ENCODE measurements at places on chromosomes 6 and 20. TPM values are rescaled to one million over a fixed set of nuclear protein-coding genes. Genes with fewer than 3 reads are reported as not detected.

DNA sequence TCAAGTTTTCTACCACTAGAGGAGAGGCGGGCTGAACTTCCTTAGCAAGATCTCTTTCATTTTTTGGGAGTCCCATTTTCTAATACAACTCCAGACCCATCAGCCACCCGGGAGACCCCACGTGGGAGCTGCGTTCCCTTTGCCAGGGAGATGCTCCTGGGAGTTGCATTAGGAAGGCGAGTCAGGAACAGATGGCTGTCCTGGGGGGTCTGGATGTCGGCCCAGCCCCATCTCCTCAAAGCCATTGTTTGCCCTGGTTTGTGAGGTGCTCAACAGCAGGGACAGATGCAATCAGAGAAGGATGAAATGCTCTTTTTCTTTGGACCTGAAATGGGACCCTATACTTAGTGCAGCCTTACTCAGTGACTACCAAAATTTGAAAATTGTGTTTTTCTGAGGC, 39.4 kb downstream of the CARMIL1 start:
- no peak for DNase-seq

DNA sequence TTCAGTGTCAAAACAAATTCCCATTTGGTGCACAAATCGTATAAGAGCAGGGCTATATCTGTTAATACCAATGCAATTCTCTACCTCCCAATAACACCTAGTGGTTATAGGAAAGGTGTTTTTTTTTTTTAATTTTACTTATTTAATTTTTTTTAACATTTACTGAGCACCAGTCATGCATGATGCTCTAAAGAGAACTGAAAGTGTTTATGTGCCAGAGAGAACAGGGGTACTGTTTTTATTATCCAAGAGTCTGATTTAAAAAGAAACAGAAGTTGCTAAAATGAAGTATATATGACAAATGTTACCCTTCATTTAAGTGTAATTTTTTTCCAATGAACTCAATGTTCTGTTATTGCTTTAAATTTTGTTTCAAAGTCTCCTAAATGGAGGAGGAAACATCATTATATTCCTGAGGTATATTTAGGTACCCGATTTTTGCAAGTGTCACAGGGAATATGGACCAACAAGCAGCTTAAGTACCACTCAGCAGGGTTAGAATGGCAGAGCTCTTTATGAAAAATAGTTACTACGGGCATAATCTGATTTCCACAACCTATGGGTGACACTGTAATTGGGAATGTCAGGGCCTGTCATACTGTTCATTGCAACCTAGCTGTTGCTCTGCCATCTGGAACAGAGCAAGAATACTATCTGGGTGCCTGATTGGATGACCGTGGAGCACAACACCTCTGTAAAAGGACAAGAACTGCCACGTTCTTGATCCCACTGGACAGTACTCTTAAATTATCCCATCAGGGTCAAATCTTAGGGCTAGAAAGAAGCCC, 195.4 kb downstream of the KHDRBS2 start:
- DNase-seq: no peak

GRCh38 chr6:98272060-98272459, 562.3 kb upstream of the POU3F2 start:
- DNase-seq: no peak

The CCM2L gene
- polyA plus RNA-seq: 11.4 TPM

DNA sequence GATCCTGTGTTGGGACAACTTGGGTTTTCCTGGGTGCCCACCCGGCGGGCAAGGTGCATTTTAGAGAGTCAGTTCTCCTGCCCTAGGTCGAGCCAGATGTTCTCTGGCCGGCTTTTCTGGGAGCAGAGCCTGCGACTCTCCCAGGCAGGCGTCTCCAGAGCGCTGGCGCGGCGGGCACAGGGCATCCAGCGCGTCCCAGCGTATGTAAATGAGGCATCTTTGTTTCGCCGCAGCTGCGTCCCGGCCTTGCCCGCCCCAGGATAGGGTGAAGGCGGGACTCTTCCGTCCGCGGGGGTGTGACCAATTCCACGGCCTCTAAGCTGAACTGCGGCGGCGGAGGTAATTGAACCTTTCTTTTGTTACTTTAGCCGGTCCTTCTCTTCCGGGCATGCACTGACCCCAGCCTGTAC, 9.1 kb downstream of the GRIK2 start:
- DNase-seq: peak; percentile 58

DNA sequence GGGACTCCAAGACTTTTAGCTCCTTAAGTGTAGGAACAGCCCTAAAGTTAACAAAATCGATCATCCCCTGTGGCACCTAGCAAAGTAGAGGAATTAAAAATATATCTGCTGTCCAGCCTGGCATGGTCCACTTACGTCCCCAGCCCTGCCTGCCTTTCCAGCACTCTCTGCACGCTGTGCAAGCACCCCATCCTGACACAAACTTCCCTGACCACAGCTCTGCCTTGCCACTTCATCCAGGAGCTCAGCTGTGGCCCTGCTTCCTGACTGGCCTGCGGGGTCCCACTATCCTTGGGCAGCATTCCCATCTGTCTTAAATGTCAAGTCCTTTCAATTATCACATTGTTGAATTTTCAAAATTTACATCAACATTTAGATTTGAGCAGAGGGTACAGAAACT, 39.0 kb downstream of the BLOC1S5 start:
- DNase-seq: no peak

The ALDH8A1 gene
- polyA plus RNA-seq: 0.08 TPM

The C6orf52 gene
- 0.15 TPM for polyA plus RNA-seq

DNA sequence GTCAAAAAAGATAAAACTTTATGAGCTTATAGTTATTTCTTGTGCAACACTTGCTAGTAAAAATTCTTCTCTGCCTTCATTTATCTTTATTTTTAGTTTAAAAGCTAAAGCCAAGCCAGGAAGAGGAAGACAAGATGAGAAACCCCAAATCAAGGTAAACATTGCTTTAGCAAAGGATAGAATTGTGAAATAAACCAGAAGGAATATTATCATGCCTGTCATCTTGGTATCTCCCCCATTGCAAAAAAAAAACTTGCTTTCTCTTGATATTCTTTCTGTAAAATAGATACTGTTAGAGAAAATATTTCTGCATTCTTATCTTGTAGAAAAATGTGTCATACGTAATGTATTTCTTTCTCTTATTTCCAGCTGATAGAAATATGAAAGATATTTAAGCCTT, 432.8 kb downstream of the GJA1 start:
- no peak for DNase-seq

DNA sequence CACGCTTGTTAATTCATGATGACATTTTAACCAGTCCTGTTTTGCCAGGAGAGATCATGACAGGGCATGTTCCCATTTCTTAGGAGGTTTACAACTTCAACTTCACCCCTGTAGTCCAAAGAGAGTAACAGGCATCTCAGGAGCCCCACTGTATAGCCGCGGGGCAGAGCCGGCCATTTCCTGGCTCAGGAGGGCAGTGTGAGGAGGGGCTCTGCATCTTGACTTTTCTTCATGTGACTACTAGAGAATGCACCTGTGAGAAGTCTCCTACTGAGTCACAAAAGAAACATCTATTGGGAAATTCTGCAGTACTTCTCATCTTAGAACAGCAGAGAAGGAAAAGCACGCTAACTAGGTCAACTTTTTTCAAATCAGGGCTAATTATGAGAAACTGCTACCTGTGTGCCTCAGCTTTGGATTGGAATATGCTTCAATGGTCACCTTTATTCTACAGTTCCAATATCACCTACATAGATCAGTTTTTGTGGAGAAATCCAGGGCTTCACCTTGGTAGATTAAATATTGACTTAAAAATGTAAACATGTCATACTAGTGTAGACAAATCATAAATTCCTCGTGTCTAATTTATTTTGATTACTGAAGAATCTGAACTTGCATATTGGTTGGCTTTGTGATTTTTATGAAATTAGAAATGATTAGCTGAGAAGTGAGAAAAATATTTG, 28.6 kb upstream of the SIM1 start:
- DNase-seq: no peak

DNA sequence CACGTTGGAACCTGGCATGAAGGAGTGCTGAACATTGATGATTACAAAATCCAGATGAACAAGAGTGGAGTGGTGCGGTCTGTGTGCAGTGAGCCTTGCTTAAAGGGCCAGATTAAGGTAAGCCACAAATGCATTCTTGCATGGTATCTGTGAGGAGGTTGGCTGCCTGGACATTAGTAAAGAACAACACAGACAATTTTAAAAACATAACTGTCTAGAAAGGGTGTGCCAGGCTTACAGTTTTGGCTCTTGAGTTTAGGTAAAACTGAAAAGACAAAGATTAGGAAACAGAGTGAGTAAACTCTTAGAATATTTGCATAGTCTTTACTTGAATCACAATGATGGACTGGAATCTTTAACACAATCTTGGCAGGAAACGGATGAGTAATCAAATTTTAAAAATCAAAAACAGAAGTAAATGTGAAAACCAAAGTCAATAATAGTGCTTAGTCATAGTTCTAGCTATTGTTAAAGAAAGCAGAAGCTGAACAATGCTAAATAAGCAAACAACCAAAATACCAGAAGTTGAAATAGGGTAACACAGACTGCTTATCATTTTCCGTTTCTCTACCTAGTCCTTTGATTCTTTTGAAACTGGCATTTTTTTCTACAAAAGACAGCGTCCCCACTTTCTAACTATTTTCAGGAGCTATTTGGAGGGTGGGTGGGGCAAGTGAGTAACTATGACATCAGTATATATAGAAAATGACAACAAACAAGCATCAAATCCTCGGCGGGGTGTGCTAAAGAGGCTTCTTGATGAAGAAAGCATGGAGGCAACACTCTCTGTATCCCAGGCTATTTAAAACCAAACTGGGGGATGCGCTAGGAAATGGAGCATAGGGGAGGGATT, 185.8 kb upstream of the RAB32 start:
- DNase-seq: no peak

DNA sequence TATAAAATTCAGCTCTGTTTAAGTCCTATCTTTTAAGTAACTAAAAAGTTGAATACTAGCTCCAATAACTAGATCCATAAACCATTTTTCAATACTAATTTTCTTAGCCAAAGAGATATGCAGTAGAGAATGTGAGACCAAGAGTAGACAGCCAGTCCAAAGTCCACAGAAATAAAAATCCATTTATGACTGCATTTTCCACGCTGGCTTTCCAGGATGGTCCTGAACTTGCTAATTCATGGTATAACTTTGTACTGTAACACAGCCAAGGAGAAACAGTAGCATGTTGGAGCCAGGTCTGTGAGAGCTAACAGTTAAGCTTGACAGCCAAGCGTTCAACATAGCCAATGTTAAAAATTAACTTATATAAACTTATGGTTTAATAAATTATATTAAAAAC, 156.2 kb downstream of the GMPR start:
- no peak for DNase-seq

GRCh38 chr20:21523895-21524294, 10.0 kb upstream of the NKX2-2 start:
- DNase-seq: no peak

The SLC13A3 gene
- 0.38 TPM for polyA plus RNA-seq

- no peak for DNase-seq
These were observed 57.6 kb upstream of the HMGCLL1 start for GRCh38 chr6:55636406-55637102.

- no peak for DNase-seq
These were observed 250.0 kb downstream of the HIVEP2 start for GRCh38 chr6:142695016-142695415.

The ADAT2 gene
- polyA plus RNA-seq: 2.0 TPM
